ENCODE measurements at places on chromosomes 5 and 9.

DNA sequence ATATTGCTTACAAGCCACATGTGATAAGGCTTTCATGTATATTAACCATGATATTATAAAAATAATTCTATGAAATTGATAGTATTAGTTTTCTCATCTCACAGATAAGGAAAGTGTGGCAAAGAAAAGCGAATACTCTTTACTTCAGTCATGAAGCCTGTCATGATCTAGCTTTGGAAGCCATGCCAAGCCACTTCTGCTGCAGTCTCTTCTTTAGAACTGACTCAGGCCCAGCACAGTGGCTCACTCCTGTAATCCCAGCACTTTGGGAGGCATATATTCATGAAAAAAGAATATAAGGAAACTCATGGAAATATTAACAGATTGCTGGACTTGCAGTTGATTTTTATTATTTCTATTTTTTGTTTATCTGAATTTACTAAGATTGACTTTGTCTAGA lies 42.9 kb upstream of the PJA2 start:
- H3K36me3 ChIP-seq = no peaks in the 10 kb centered on the region
- H3K27ac ChIP-seq = no peak overlapping the region
- H3K4me3 ChIP-seq = no peak overlapping the region
- peaks cover 3% of the 10 kb centered on the region for H3K4me1 ChIP-seq
- no peak for DNase-seq
- H3K27me3 ChIP-seq = peaks cover 6% of the 10 kb centered on the region

DNA sequence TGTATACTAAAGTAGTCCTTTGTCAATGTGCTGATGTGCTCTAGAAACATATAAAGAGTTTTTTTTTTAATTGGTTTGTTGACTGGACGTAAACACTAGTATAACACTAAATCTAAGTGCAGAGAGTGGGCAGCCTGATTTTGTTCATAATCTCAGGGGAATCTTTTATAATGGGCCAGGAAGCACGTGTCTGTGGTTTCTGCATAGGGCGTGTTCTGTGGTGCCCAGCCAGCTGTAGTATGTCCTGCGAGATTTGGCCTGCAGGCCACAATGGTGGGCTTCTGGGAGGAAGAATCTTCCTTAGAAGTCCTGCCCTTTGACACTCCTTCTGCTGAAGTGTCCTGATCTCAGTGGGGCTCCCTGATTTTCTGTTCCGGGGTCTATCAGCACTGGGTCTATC lies 49.0 kb upstream of the DHFR start:
- no peak for DNase-seq
- peak overlapping the region; percentile 22 for H3K4me3 ChIP-seq
- peak overlapping the region; percentile 78 for H3K27ac ChIP-seq
- peaks cover 11% of the 10 kb centered on the region for H3K36me3 ChIP-seq
- no peaks in the 10 kb centered on the region for H3K27me3 ChIP-seq

- H3K4me3 ChIP-seq = no peak overlapping the region
- H3K36me3 ChIP-seq = peaks cover 63% of the 10 kb centered on the region
- no peaks in the 10 kb centered on the region for H3K27me3 ChIP-seq
- H3K4me1 ChIP-seq = peaks cover 5% of the 10 kb centered on the region
- no peak overlapping the region for H3K27ac ChIP-seq
Observed at GRCh38 chr9:135821733-135822373, 85.5 kb downstream of the CAMSAP1 start.

GRCh38 chr5:14209836-14210235 lies 66.7 kb downstream of the TRIO start:
- no peaks in the 10 kb centered on the region for H3K36me3 ChIP-seq
- no peaks in the 10 kb centered on the region for H3K4me1 ChIP-seq
- peak overlapping the region; percentile 83 for H3K27ac ChIP-seq

GRCh38 chr5:4995014-4995413 lies 145.1 kb upstream of the ADAMTS16 start:
- H3K27me3 ChIP-seq = no peaks in the 10 kb centered on the region
- H3K4me1 ChIP-seq = no peaks in the 10 kb centered on the region
- no peak overlapping the region for H3K4me3 ChIP-seq
- no peak for DNase-seq
- H3K36me3 ChIP-seq = peaks cover 3% of the 10 kb centered on the region
- H3K27ac ChIP-seq = no peak overlapping the region

DNA sequence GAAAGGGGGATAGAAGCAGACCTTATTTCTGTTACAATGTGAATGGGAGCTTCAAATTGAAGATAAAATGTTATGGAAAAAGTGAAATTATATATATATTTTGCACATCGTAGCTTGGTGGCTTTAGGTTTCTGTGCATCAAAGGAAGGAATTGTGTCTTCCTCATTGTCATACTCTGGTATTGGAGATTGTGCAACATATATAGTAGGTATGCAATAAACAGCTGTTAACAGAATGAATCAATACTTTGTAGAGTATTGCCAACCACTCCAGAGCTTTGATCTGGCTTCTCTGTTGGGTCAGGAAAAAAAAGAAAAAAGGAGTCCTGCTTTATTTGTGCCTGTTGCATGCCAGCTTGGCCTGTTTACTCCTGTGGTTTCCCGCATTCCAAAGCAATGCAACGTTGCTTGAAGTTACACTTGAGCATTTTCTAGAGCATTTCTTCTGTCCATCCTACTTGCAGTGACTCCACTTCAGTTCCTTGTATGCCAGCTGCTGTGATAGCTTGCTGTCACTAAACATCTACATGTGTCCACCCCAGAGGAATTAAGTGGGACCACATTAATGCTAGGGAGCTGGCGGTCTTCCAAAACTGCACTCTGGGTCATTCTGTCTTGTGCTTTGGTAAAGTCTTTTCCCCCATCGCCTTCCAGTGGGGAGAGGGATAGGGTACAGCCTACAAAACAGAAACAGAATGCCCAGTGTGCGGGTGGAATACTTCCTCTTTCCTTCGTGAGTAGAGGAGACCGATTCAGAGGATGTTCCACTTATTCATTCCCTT lies 62.0 kb upstream of the MEF2C start:
- H3K27ac ChIP-seq = no peak overlapping the region
- no peaks in the 10 kb centered on the region for H3K27me3 ChIP-seq
- DNase-seq = no peak
- H3K4me1 ChIP-seq = no peaks in the 10 kb centered on the region

DNA sequence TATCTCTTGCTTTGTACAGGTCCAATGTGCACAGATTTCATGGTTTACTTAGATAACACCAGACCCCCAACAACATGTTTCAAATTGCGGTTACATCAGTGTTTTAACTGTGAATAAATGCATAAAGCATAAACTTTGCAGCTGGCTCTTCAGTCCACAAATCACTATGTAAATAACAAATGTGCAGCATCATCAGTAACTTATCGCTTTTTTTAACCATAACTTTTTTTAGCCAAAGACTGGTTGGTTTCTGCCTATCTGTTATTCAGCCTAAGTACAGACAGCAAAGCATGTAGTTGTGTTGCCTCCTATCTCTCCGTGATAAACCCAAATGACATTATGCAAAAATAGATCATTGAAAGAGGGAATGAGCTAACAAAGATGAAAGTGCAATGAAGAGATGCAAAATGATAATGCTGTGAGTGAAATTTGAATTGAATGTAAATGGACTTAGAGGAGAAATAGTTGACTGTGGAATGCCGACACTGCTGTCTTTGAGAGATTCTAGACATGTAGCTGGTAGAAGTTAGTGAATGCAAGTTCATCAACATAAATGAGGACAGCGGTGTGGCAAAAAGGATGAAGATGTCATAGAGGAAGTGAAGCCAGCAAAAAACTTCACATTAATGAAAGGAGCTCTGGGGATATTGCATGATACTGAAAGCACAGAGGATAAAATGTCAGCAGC lies 108.8 kb downstream of the PDE8B start:
- H3K4me3 ChIP-seq = no peak overlapping the region
- H3K36me3 ChIP-seq = no peaks in the 10 kb centered on the region
- H3K27ac ChIP-seq = no peak overlapping the region
- no peak for DNase-seq
- peaks cover 13% of the 10 kb centered on the region for H3K27me3 ChIP-seq

GRCh38 chr5:141351591-141351990 lies 1.7 kb downstream of the PCDHGB1 start:
- DNase-seq = no peak
- peaks cover 5% of the 10 kb centered on the region for H3K4me1 ChIP-seq
- peaks cover 64% of the 10 kb centered on the region for H3K27me3 ChIP-seq
- peaks cover 3% of the 10 kb centered on the region for H3K36me3 ChIP-seq
- H3K27ac ChIP-seq = no peak overlapping the region

GRCh38 chr9:86598411-86599239 lies 244.4 kb upstream of the TUT7 start:
- H3K4me1 ChIP-seq = no peaks in the 10 kb centered on the region
- peaks cover 60% of the 10 kb centered on the region for H3K27me3 ChIP-seq
- no peaks in the 10 kb centered on the region for H3K36me3 ChIP-seq
- H3K27ac ChIP-seq = no peak overlapping the region
- no peak for DNase-seq

GRCh38 chr9:93451849-93452709 lies 594 bp downstream of the FAM120A start:
- peak; percentile 28 for DNase-seq
- peaks cover 47% of the 10 kb centered on the region for H3K36me3 ChIP-seq
- peak overlapping the region; percentile 90 for H3K4me3 ChIP-seq
- peak overlapping the region; percentile 95 for H3K27ac ChIP-seq
- H3K4me1 ChIP-seq = peaks cover 56% of the 10 kb centered on the region

- H3K36me3 ChIP-seq = peaks cover 80% of the 10 kb centered on the region
- no peaks in the 10 kb centered on the region for H3K27me3 ChIP-seq
- peaks cover 31% of the 10 kb centered on the region for H3K4me1 ChIP-seq
- H3K4me3 ChIP-seq = no peak overlapping the region
- no peak for DNase-seq
Observed at GRCh38 chr5:454936-455335, 12.0 kb downstream of the EXOC3 start.

- H3K4me1 ChIP-seq = peaks cover 6% of the 10 kb centered on the region
- no peaks in the 10 kb centered on the region for H3K36me3 ChIP-seq
- H3K4me3 ChIP-seq = no peak overlapping the region
- peak overlapping the region; percentile 70 for H3K27ac ChIP-seq
- no peak for DNase-seq
Observed at GRCh38 chr5:149439899-149440542, 60.9 kb upstream of the IL17B start.

DNA sequence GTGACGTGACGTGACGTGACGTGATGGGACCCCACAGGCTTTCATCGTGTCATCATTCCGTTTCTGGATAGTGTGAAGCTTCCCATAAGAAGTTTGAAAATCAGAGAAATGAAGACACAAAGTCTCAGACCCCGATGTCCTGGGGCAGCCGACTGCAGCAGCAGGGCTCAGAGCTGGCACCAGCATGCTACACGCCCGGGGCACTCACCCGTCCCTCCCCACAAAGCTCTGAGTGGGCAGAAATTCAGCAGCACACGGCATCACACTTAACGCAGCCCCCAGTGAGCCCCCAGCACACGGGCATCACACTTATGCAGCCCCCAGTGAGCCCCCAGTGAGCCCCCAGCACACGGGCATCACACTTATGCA lies 42.2 kb downstream of the SLC12A7 start:
- no peak overlapping the region for H3K27ac ChIP-seq
- no peak for DNase-seq
- H3K27me3 ChIP-seq = no peaks in the 10 kb centered on the region
- H3K4me1 ChIP-seq = no peaks in the 10 kb centered on the region
- peaks cover 11% of the 10 kb centered on the region for H3K36me3 ChIP-seq
- no peak overlapping the region for H3K4me3 ChIP-seq

DNA sequence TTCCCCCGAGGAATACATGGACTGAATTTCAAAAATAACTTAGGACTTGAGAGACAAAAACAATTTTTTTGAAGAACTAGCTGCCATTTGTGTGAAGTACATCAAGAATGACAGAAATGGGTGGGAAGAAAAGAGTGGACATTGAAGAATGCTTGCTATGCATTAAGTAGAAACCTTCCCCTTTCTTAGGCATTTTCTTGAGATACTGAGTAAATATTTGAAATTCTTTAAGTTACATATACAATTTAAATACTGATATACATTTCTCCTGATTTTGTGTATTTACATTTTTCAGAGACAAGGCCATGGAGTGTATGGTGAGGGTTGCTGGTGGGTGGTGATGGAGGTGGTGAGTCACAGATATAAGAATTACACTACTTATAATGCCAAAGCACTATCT lies 319.3 kb upstream of the ADAMTSL1 start:
- no peaks in the 10 kb centered on the region for H3K27me3 ChIP-seq
- H3K4me3 ChIP-seq = no peak overlapping the region
- H3K27ac ChIP-seq = no peak overlapping the region
- H3K36me3 ChIP-seq = no peaks in the 10 kb centered on the region

- no peak for DNase-seq
- H3K36me3 ChIP-seq = no peaks in the 10 kb centered on the region
- H3K4me1 ChIP-seq = peaks cover 11% of the 10 kb centered on the region
- H3K27ac ChIP-seq = no peak overlapping the region
Observed at GRCh38 chr5:79692596-79692995, 3.0 kb downstream of the CMYA5 start.

GRCh38 chr5:149740866-149741459 lies 10.9 kb downstream of the PPARGC1B start:
- no peak for DNase-seq
- no peak overlapping the region for H3K27ac ChIP-seq
- no peaks in the 10 kb centered on the region for H3K4me1 ChIP-seq
- H3K27me3 ChIP-seq = no peaks in the 10 kb centered on the region
- no peaks in the 10 kb centered on the region for H3K36me3 ChIP-seq

- peak overlapping the region; percentile 66 for H3K4me3 ChIP-seq
- no peak for DNase-seq
- H3K27me3 ChIP-seq = no peaks in the 10 kb centered on the region
- peak overlapping the region; percentile 65 for H3K27ac ChIP-seq
- peaks cover 35% of the 10 kb centered on the region for H3K4me1 ChIP-seq
Observed at GRCh38 chr5:134090522-134090921, 24.0 kb upstream of the TCF7 start.

GRCh38 chr5:178765753-178766300 lies 35.4 kb upstream of the ZNF354A start:
- H3K4me1 ChIP-seq = no peaks in the 10 kb centered on the region
- no peak for DNase-seq
- no peaks in the 10 kb centered on the region for H3K36me3 ChIP-seq
- peaks cover 24% of the 10 kb centered on the region for H3K27me3 ChIP-seq

DNA sequence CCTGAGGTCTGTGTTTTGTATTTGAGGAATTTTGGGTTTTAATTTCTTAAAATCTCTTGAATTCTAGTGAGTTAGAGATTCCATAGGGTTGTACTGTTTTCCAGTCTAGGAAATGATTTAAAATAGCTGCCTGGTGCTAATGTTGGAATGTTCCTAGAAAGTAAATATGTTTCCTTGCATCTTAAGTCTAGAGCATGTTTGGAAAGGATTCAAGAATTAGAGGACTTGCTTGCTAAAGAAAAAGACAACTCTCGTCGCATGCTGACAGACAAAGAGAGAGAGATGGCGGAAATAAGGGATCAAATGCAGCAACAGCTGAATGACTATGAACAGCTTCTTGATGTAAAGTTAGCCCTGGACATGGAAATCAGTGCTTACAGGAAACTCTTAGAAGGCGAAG lies 41.8 kb downstream of the LMNB1 start:
- H3K27ac ChIP-seq = no peak overlapping the region
- no peaks in the 10 kb centered on the region for H3K4me1 ChIP-seq
- H3K27me3 ChIP-seq = no peaks in the 10 kb centered on the region
- DNase-seq = no peak

GRCh38 chr5:65834306-65834705 lies 92.1 kb upstream of the ERBIN start:
- no peak overlapping the region for H3K4me3 ChIP-seq
- H3K27ac ChIP-seq = no peak overlapping the region
- no peak for DNase-seq
- H3K27me3 ChIP-seq = no peaks in the 10 kb centered on the region

GRCh38 chr5:54728588-54728915 lies 211.0 kb downstream of the SNX18 start:
- no peak overlapping the region for H3K27ac ChIP-seq
- H3K27me3 ChIP-seq = no peaks in the 10 kb centered on the region
- DNase-seq = no peak
- no peak overlapping the region for H3K4me3 ChIP-seq
- H3K4me1 ChIP-seq = no peaks in the 10 kb centered on the region

Data from effector memory CD8-positive, alpha-beta T cell (primary cell).